ENCODE measurements at places on chromosomes 13 and 19. TPM values are rescaled to one million over a fixed set of nuclear protein-coding genes. Genes with fewer than 3 reads are reported as not detected.

ZNF264 gene
- 51.0 TPM for total RNA-seq

SLC25A41 gene
- total RNA-seq, result not detected

ZNF441 gene
- total RNA-seq, result 14.0 TPM

CTXN1 gene
- total RNA-seq, result 9.5 TPM

KLK14 gene
- not detected for total RNA-seq

NEK3 gene
- total RNA-seq, result 8.0 TPM

Data from smooth muscle cell of the umbilical artery (primary cell).